ENCODE measurements at places on chromosomes 12 and 14.

DNA sequence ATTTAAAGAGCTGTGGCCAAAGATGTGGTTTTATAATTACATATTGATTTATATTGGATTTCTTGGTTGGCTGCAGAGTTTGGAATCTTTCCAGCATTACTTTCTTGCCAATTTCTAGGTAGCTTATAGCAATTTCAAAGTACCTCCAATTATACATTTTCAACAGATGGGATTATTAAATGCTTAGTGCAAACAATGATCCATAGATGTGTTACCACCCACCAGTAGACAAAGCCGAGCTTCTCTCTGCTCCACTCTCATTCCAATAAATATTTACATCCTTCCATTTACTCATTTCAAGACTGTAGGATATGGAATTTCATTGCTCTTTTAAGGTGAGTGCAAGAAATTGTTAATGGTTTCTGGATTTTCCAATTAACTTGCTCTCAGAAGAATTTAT lies 21.6 kb upstream of the TMCC3 start:
- no peak for DNase-seq

DNA sequence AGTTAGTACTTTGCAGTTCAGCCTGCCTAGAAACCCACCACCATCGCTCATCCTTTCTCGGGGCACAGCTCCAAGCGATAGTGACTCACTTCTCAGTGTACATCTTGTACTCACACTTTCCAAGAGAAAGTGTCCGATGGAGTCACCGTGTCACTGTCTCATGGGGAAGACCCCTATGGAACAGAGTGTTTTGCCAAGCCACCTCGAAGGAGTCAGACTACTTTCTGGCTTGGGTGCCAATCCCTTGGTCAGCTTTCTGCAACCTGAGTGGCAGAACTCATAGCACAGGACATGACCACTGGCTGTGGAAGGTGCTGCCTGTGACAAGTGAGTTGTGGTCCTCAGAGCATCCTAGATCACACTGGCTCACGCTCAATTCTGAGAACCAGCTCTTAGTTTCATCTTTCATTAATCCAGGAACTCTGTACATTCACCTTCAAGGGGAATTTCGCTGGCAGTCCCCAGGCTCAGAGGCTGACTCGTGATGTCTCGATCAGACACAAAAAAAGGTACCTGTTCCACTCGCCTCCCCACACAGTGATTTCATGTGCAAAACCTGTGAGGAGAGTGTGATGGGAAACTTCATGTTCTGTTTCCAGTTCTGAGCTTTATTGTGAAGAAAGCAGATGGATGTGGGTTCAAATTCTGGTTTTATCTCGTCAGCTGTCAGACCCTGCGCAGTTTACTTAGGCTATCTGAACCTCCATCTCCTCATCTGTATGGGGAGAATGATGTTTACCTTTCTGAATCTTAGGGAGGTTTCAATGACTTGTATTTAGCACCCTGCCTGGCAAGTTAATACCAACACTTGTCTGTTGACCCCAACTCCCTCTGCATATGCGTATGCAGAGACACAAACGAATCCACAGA lies 127.3 kb upstream of the CCND2 start:
- no peak for DNase-seq

GRCh38 chr14:76151398-76152332 lies at the start of gene GPATCH2L:
Gene GPATCH2L, plus strand, starts transcription at chr14:76151922. Its CDS starts 2,442 bp downstream, at chr14:76154364.
- peak; percentile 71 for DNase-seq

DNA sequence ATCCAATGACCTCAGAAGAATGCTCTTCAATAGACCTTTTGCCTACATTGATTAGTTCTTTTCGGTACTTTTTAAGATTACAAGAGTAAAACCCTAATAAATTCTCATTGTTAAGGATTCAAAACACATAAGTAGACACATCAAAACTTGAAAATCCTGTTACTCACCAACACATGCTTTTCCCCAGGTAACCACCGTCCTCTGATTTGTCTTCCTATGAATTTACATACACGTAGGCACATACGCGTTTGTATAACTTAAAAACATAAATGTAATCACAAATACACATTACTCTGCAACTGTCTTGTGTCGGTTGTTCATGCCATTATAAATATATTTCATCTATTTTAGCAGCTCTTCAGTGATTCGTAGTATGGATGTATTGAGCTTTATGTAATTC lies 910 bp upstream of the WASHC4 start:
- peak; percentile 64 for DNase-seq

DNA sequence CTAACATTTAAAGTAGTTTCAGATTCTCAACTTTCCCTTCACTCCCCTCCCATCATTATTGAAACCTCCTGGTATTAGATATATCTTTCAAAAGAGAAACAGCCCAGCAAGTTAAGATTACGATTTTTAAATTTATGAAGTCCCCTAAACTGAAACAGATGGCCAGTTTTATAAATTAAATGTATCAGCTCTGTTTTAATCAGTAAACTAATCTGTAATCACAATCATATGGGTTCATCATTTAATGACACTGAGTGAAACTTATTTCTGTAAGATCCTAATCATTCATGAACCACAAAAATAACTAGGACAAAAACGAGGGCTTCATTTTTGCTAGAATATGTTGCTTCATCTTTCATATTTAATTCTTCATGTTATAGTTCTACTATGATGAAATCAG lies 137.8 kb downstream of the EPS8 start:
- DNase-seq = no peak

- DNase-seq = no peak
Observed at GRCh38 chr12:25126746-25127145, 68.2 kb downstream of the DNAI7 start.

DNA sequence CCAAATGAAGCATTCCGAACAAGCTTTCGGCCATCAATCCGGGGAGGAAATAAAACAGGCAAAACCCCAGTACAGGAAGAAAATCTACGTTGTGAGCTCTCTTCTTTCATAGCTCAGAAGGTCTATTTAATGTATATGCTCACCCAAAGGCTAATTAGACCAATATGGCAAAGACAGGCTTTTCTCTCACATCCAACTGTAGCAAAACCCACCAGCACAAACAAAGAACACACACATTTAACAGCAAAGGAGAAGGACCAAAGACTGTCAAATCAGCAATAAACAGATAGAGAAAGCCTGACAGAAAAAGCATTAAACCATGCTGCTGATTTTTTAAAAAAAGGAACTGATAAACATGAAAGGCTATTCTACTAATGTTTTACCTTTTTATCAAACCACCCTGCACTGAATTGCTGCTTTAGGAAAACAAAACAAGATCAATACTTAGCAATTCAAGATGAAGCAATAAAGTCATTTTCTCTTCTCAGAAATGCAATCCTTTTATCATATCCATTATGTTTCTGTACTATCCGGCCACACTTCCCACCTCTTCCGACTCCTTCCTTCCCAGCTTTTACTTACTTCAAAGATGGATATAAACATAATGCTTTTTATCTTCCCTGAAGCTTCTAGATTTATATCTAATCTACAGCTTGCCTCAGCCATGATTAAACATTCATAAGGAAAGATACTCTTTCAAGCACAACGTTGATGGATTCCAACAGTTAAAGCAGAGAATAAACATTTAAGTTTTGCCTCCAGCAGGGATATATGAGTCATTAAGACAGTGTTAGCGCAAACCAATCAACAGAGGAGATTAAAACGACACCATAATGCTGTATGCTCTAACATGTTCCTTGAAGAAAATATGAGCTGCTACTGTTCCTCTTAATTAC lies 74.6 kb upstream of the BBS10 start:
- peak; percentile 21 for DNase-seq

DNA sequence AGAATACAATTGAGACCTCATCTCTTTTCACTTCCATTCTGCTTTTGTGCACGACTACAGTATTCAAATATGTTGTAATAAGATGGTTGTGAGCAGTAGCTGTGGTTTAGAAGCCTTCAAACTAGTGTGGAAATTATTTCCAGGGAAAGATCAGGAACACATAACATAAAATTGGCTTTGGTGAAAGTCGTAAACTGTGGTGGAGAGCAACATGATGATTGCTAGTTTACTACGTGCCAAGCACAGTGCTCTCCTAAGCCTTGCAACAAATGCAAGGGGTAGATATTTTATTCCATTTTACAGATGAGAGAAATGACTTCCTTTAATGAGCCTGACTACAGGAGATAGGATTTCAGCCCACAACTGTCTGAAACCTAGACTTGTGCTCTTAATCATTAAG lies 172.4 kb upstream of the LMNTD1 start:
- DNase-seq = no peak

DNA sequence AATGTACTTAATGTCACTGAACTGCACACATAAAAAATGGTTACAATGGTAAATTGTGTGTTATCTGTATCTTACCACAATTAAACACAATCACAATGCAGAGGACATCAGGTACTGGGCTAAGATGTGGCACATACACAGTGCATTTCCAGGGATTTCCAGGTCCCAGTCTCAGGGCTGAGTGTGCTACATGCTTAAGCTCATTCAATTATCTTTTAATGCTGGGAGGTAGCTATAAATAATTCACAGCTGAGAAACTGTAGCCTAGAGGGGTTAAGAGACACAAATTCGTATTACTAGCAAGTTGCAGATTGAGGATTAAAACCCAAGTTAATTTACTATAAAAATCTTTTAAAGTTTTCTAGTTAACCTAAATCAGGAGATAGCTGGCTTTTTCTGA lies 67.1 kb downstream of the CRACR2A start:
- no peak for DNase-seq

DNA sequence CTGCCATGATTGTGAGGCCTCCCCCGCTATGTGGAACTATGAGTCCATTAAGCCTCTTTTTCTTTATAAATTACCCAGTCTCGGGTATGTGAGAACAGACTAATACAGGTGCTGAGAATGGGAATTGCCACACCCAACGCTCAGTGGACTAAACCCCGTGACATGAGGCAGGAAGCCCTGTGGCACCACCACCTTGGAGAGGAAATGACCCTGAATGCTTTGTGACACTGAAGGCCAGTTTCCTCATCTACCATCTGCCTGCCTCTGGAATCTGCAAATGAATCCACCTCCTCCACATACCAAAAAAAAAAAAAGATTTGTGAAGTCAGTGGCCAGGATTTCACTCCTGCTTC lies 41.6 kb downstream of the NT5DC3 start:
- no peak for DNase-seq

DNA sequence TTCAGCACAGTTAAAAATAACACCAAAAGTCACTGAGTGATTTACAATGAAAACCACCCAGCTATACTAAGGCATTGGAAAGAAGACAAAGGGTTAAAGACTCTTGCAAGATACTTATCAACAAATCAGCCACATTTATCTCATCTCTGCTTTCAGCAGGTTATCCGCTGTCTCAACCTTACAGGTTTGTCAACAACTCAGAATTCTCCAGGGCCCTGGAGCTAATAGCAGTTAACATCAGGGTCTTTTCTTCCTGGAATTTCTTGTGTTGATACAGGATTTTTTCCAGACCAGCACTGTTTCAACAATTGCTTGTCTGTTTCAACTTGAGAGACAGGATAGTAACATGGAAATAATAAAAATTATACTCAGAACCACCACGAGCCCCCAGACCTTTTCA lies 3.5 kb downstream of the PKP2 start:
- DNase-seq = no peak

- DNase-seq = no peak
Observed at GRCh38 chr14:64779472-64779871, 75.2 kb downstream of the PLEKHG3 start.

GRCh38 chr14:65320661-65321308 lies 91.7 kb upstream of the FUT8 start:
- DNase-seq = no peak

DNA sequence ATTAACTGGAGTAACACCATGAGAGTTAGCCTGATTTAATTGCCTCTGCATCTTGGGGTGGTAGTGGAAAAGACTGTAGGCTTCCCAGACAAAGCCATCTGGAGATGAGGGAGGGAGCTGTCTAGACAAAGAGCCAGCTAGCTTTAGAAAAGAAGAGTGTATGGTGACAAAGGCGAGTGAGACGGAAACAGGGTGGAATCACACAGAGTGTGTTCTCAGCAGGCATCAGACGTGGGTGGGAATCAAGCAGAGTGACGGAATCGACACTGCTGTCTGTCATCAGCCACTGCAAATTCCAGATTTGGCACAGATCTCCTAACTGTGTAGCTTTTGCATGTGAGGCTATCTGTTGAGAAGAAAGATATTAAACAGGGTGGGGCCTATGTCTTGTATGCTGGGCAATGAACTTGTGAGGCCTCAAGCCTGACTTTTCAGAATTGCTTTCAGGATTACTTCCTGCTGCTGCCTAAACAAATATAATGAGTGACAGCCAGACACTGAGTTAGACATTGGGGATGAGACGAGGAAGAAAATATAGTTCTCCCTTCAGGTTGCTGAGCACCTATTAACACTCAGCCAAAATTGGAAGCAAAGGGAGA lies 236.5 kb upstream of the GRIP1 start:
- peak; percentile 59 for DNase-seq

DNA sequence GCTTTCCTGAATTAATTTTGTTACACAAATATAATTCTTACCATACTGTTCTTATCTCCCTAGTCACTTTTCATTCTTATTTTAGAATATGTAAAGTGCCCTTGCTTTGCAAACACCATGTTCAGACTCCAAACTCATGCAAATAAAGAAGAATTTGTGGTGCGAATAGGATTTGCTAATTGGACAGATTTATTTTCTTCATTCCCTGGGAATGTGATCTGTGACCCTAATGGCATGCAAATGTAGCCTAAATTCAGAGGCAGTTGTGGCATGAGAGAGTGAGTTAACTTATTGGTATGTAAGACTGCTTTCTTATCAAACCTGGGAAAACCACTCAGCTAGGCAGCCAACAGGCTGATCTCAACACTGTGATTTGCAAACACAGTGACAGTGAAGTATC lies 10.0 kb downstream of the CAPZA3 start:
- DNase-seq = peak; percentile 77

DNA sequence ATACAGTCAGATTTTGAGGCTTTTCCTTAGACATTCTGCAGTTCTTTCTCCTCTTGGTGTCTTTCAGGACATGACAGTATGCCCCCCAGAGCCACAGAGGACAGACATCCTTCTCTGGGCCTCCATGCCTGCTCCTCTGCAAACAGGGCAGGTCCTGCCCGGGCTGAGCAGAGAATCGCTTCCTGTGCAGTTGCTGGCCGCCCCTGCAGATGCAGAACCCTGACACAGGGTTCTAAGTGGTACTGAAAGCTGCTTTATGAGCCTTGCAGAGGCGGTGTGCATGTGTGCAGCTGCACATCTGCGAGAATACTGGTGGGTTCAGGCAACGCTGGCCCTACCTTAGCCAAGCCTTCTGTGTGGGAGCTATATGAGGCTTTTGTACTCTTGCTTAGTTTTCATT lies 54.5 kb downstream of the FLRT2 start:
- no peak for DNase-seq

- peak; percentile 80 for DNase-seq
Observed at GRCh38 chr12:102300824-102301461, 103.3 kb upstream of the PMCH start.

DNA sequence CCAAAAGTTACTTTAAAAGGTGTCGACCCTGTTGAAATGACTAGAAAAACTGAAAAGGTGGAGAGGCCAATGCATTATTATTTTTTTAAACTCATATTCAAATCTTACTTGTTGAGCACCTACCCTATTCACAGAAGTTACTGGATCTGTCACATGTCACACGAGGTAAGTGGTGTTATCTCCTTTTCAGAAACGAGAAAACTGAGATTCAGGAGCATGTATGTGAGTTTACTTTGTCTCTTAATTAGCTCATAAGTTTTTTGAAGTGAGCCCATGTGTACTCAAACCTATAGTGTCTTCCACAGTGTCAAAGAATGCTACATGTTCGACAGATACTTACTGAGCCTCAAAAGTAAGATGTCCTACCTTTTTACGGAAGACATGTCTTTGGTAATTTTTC lies 81.8 kb upstream of the EGLN3 start:
- no peak for DNase-seq

Measured in bronchial epithelial cell (primary cell).